ENCODE measurements at places on chromosomes 3 and 15.
A peak's percentile ranks its signal among the peaks of the same experiment; 100 is the strongest.

DNA sequence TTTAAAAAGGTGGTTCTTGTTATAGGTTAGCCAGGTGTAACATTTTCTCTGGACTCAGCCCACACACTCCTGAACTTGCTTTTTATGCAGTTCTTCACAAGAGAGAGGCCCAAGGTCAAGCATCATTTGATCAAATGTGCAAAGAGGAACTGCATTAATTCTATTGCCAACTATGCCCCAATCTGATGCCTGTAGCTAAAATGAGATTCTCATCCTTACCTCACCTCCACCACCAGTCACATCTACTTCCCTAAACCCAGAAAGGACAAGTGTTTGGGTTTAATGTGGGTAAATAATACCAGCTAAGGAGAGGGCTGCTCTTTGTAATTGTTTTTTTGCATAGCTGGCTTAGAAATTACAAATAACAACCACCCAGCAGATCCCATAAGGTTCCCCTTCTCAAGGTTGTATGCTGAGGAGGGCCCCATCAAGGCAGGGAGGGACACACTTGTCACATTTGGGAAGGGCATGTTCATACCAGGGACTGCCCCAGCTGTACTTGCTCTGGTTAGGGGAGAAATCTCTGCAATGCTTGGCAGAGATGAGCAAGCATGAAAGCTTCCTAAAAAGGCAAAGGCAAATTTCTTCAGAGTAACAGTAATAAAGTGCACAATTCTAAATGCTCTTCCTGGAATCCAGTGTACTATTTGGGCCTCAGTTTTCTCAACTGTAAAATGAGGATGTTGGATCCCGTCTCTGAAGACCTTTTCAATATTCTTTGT lies 76.2 kb downstream of the TGFBR2 start:
- DNase-seq, result no peak

DNA sequence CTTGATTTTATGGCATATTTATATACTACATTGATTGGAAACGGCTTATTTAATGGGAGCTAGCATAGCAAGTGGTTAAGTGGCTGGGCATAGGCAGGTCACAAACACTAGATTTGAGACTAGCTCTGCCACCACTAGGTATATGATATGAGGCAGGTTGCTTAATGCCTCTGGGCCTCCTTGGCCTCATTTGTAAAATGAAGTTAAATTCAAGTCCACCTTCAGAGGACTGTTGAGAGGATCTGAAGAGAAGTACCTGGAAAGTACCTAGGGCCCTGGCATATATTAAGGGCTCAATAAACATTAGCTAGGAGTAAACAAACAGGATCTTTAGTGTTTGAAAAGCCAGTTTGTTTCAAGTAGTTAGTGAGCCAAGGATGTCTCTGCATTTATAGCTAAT lies 166.4 kb upstream of the FEZF2 start:
- no peak for DNase-seq

DNA sequence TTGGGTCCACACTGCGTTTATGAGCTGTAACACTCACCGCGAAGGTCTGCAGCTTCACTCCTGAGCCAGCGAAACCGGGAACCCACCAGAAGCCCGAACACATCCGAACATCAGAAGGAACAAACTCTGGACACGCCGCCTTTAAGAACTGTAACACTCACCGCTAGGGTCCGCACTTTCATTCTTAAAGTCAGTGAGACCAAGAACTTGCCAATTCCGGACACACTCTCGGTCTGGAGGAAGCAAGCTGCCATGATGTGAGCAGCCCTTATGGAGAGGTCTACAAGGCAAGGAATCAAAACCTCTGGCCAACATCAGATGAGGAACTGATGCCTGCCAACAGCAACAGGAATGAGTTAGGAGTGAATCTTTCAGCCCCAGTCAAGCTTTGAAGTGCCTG lies 62.9 kb downstream of the SLC28A2 start:
- DNase-seq, result no peak

- DNase-seq, result no peak
Observed at GRCh38 chr15:71437919-71438318, 322.6 kb downstream of the THSD4 start.

DNA sequence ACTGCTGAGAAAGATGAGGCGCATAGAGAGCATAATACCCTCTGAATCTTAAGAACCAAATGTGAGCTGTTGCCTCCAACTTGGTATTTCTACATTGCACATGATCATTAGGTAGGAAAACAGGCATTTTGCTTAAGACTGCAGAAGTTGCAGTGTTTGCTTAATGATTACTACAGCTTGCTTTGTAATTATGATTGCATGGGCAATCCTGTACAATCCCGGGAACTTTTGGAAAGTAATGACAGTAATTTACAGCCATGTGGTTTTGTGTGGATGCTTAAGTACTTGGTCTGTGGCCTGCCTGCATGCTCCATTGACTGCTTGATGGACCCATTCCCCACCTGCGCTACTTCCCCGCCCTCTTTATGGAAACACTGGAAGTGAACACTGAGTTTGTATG lies 301.1 kb downstream of the DIPK2A start:
- DNase-seq, result no peak

- no peak for DNase-seq
Observed at GRCh38 chr3:148534089-148534988, 163.4 kb upstream of the AGTR1 start.

DNA sequence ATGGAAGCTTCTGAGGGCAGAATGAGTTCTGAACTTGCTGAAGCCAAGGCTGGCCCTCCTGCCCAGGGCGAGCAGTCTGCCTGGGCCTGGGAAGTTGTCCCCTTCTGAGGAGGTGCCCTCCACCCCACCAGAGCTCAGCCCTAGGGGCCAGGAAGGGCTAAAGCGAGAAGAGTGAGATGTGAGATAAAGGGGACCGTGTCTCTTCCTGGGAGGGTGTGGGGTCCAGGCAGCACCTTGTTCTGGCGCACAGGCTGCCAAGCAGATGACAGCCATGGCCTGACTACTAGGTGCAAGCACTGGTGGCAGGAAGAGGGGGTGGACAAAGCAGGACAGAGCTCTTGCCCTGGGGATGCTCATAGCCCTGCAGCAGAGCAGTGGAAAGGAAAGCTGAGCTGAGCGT lies 3.7 kb downstream of the PAK6 start:
- no peak for DNase-seq

DNA sequence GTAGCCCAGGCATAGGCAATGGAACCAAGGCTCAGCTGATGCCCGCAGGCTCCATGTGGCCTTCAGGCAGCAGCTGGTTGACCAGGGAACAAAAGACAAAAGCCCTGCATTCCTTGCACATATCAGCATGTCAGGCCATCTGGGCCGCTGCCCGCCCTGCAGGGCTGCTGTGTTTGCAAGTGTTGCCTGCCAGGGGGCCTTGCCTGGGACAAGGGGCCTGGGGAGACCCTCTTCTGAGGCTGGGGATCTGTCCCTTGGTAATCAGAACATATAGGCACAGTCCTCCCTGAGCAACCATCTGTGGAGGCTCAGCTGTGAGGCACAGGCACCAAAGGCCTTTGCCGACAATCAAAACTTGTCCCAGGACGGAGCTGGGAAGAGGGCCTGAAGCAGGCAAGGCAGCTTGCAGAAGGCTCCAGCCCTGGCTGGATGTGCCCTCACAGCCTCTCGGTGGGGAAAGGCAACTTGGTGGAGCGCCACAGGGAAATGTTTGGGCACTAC lies 138.2 kb downstream of the TPRA1 start:
- DNase-seq, result no peak

DNA sequence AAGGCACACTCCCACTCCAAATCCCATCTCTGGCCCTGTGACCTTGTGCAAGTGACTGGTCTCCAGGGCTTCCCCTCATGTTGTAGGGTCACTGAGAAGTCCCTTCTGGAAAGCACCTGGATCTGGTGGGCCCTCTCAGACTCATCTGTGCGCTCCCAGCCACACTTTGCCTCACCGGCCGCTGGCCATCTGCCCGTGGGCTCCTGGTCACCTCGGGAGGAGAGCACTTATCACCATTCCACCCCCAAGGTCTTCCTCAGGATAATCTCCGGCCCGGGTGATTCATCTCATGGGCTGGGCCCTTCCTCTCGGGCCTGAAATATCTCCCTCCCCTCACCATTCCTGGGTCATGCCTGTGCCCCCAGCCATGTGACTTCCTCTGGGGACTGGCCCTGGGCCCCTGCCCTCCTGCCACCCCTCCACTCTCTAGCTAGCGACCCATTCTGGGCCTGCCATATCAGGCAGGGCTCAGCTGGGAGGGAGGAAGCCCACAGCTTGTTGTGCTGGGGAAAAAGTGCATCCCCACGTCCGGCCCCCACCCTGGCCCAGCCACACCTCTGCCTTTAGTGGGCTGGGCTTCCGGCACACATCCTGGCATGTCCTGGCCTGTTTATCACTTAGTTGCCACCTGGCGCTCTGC lies 10.6 kb upstream of the WNT7A start:
- no peak for DNase-seq

- DNase-seq, result no peak
Observed at GRCh38 chr3:50352781-50353180, 2.1 kb downstream of the CYB561D2 start.

GRCh38 chr3:14602804-14603644 lies 48.5 kb upstream of the CCDC174 start:
- DNase-seq, result peak; percentile 80

- no peak for DNase-seq
Observed at GRCh38 chr3:107965136-107965655, 125.6 kb downstream of the CD47 start.

DNA sequence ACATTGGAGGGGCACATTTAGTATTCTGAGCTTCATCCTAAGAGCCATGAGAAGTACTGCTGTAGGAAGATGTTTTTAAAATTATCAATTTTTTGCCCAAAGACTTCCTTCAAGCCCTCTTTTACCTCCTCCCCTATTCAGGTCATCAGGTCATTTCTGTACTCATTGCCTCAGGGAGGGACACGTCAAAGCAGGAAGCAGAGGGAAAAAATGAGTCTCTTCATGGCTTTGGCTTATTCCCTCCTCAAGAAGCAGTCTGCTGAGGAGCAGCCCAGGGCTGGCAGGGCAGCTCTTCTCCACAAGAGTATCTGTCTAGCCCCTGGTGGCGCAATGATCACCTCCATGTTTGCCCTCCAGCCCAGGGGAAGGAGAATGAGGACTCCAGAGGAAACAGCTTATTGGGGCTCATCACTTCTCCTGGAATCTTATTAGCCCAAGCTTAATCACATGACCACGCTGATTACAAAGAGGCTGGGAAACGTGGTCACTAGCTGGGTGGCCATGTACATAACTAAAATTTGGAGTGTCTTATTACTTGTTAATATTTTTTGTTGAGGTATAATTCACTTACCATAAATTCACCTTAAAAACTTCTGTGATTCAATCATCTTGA lies 44.2 kb upstream of the GATA2 start:
- no peak for DNase-seq

DNA sequence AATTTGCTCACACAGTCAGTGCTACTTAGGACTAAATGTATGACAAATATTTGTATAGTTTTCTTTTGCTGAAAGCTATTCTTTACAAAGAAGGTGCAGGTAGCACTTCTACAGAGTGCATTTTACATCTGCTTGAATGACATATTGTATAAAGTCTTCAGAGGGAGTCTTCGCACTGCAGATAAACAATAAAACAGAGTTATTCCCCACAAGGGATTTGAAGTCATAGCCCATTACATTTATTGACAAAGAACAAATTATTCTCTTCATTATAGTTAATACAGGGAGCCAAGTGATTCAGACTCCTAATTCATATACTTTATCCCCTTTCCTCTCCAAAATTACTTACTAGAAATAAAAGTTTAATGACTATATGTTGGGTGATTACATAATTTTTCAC lies 529.7 kb downstream of the EDEM1 start:
- DNase-seq, result no peak

- peak; percentile 73 for DNase-seq
Observed at GRCh38 chr3:133914839-133915600, 19.3 kb upstream of the RAB6B start.

GRCh38 chr15:77083381-77084160 lies 12.7 kb upstream of the TSPAN3 start:
- peak; percentile 52 for DNase-seq

DNA sequence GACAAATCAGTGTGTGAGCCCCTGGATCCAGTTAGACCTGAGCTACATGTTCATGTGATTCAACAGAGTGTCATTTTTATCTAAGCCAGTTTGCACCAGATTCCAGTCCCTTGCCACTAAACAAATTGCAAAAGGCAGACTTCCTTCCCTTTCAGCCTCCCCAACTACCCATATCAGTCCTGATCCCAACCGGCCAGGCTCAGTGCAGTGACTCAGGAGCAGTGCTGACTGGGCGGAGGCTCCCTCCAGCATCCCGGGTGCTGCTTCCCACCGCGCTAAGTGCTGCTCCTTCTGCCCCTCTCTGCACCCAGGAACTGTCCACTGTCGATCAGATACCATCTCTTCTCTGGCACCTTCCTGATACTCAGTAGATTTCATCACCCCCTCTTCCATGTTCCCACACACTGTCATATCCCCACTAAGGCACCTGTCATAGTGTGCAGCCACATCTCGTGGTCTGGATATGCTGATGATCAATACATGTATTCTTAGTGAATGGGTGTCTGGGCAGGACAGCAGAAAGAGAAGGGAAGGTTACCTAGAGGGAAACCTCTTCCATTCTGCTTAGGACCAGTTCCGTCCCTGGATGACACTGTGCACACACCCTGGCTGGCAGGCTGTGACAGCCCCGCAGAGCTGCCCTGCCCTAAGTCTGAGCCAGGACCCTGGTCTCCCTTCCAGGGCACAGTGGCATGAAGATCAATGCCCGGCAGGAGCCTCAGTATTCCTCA lies 108.8 kb upstream of the RAD18 start:
- no peak for DNase-seq

DNA sequence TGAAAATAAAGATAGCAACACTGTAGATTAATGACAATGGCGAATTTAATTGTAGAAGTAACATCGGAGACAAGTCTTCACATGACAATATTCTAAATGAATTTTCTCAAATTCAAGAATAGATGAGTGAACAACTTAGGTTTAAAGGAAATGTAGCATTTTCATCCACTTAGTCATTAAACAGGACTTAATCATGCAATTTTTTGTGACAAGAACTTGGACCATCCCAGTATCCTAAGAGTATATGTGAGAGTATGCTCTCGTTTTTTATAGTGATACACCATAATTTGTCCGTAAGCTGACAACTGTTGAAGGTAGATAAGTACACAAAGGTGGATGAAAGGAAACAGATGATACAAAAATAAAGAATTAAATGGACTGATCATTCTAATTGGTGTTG lies 81.5 kb downstream of the DLG1 start:
- no peak for DNase-seq

DNA sequence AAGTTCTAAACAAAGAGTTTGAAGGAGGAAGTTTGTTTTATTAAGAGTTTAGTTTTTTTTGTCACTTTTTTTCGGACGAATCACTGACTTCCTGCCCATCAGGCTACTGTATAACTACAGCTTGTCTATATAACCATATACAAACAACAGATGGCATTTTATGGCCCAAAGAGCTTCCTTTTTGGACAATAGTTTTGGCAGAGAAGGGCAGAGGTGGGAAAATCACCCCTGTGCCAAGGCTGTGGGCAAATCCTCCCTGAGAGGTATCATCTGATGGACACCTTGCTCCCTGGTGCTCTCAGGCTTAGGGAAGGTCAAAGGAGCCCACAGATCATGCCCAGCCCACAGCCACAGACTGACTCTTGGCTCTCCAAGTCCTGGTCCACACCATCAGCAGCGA lies 113.4 kb downstream of the OXNAD1 start:
- DNase-seq, result no peak

Data from D341Med (cell line).